ENCODE measurements at places on chromosomes 3 and 15. TPM values are rescaled to one million over a fixed set of nuclear protein-coding genes. Genes with fewer than 3 reads are reported as not detected.

The CLDN1 gene
- 2.1 TPM for total RNA-seq

The KBTBD13 gene
- 1.6 TPM for total RNA-seq

The FBXW12 gene
- 0.09 TPM for total RNA-seq

The A4GNT gene
- not detected for total RNA-seq

The HHATL gene
- total RNA-seq = 18.1 TPM

The REC114 gene
- not detected for total RNA-seq

The CCDC51 gene
- 12.6 TPM for total RNA-seq

The GOLGA8T gene
- total RNA-seq = 0.27 TPM

The NR2F2 gene
- total RNA-seq = 11.3 TPM

The SLC28A1 gene
- 0.35 TPM for total RNA-seq

The GAP43 gene
- total RNA-seq = 4.3 TPM

The P4HTM gene
- 17.2 TPM for total RNA-seq

Measured in muscle of leg (tissue), 16 donors.